ENCODE measurements at places on chromosomes 12 and 14.

GRCh38 chr14:39383026-39383660, 49.1 kb downstream of the FBXO33 start:
- no peak for DNase-seq

DNA sequence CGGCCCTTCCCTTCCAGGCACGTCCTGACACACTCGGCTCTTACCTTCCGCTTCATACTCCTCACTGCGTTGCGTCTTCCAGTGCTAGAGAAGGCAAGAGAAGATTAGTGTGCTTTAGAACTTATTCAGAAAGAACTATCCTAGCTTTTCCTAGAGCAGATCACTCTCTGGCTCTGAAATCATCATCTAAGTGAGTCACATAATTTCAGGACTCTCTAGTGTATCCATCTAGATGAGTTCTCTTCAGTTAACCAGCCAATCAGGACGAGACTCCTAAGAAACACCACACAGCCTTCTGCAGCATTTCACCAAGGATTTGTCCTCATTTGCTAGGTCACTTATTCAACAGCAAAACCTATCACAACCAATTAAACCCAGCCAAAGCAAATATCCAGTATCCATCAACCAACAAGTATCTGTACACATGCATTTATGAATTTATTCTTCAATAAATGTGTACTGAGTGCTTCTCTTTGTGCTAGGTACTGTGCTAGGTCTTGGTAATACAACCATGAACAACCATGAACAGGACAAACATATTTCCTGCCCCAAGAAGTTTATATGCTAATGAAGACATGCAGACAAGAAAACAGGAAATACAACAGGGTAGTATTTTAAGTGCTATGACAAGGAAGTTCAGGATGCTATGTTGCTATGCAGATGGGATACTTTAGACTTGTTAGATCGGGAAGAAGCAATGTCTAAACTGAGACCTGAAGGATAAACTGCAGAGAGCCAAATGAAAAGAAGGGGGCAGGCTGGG, 52.1 kb downstream of the NIN start:
- DNase-seq: no peak

- no peak for DNase-seq
These were observed 30.3 kb downstream of the TRIP11 start for GRCh38 chr14:92009604-92010003.

DNA sequence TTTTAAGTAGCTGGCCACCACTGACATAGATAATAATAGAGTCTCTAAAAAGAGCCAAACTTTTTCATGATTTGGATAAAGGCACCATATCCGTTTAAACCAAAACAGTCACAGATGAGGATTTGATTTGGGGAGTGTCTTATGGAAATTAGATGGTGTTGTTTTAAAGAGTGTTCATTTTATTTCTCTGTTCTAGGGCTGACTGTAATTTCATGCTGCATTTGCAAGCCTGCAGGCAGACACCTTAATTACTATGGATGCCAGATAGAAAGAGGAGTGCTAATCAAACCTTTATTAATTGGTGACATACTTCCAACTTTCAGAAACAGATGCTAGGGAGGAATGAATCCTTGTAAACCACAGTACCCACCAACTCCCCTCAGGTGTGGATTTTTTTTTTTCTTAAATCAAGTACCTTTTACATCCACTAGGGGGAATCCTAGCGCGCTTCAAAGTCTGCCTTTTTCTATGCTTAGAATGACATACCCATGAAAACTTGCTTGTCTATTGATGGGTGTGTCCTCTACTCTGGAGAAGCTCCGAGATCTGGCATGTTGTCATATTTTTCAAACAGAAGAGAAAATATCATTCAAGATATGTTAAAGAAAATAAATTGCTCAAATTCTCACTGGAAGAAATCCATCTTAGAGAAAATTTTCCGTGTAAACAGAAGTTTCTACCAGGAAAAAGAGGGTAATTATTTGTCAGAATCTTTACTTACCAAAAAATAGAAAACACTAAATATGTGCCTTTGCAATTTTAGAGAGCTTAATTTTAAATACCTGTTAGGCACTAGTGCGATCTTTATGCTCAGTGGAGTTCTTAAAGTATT, 14.2 kb upstream of the PLXNC1 start:
- peak; percentile 33 for DNase-seq

- no peak for DNase-seq
These were observed 2.5 kb upstream of the SMARCD1 start for GRCh38 chr12:50082644-50083043.

GRCh38 chr12:81558031-81558430, 201.1 kb downstream of the PPFIA2 start:
- DNase-seq: peak; percentile 53
